ENCODE measurements at places on chromosomes 2 and 18. TPM values are rescaled to one million over a fixed set of nuclear protein-coding genes. Genes with fewer than 3 reads are reported as not detected.

DNA sequence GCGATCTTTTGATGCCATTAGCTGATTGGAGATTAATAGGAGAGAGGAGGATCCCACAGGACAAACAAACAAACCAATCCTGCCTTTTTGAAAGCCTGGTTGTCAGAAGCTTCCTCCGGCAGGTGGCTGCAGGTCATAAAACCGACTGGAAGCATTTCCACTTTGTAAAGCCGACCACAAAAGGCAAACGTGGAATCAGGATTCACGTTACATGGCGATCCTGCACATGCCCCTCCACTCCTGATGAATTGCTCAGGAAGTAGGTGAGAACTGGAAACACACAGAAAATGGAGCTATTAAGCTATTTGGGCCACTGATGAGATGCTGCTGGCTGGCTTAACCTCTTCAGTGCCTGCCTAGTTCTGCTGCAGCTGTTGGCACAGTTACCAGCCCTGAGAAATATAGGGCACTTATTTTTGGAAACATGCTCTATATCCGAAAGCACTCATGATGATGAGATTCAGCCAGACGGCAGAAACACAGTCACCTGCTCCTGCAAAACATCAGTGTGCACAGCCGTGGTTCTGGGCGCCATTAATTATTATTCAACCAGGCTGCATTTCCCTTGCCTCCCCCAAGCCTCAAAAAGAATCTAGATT is 110.3 kb upstream of the ST6GAL2 start:
- no peaks in the 10 kb centered on the region for H3K27me3 ChIP-seq
- no peak overlapping the region for H3K4me3 ChIP-seq
- peaks cover 9% of the 10 kb centered on the region for H3K4me1 ChIP-seq

NYAP2 gene
- not detected for polyA plus RNA-seq

GRCh38 chr18:41320100-41320499 is 634.9 kb upstream of the PIK3C3 start:
- H3K27ac ChIP-seq: no peak overlapping the region
- no peak for DNase-seq
- no peaks in the 10 kb centered on the region for H3K36me3 ChIP-seq
- H3K27me3 ChIP-seq: no peaks in the 10 kb centered on the region
- no peak overlapping the region for H3K4me3 ChIP-seq

DNA sequence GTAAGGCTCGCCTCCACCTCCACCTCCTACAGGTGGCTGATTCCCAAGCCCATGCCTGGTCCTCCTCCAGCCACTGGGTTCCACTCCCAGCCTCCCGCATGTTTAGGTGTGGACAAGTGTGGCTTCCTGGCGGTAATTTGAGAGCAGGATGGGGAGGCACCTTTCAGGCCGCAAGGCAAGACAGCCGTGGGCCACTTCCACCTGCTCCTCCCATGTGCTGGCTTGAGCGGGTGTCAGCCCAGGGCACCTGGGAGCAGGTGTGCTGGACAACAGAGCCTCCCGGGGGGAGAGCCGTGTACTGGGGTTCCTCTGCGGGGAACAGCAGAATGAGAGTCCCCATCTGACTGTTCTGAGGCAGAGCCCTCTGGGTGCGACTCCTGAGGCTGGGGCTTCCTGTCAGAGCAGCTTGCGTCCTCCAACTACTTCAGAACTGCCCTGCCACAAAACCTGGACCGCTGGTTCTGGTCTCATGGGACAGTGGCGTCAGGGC is 83.9 kb downstream of the TPO start:
- H3K4me1 ChIP-seq: no peaks in the 10 kb centered on the region
- no peaks in the 10 kb centered on the region for H3K27me3 ChIP-seq
- DNase-seq: no peak

DNA sequence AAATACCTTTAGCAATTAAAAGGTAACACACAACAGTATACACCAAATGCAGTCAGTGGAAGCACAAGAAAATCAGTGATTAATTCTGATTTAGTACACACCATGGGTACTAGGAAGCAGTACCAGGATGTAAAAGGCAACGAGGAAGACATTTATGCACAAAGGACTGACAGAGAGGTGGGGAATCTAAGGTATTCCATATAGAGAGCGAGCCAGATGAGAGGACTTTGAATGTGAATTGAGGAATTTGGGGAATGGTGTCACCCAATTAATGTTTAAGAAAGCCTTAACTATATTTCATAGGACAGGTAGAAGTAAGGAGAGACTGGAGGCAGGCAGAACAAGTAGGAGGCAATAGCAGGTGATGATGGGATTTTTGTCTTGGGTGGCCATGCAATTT is 11.7 kb downstream of the CPS1 start:
- H3K4me3 ChIP-seq: no peak overlapping the region
- no peaks in the 10 kb centered on the region for H3K36me3 ChIP-seq
- no peaks in the 10 kb centered on the region for H3K27me3 ChIP-seq
- H3K4me1 ChIP-seq: no peaks in the 10 kb centered on the region
- DNase-seq: no peak
- no peak overlapping the region for H3K27ac ChIP-seq
